Aorta (tissue), 5 donors: ENCODE measurements at places on chromosomes 4 and X. TPM values are rescaled to one million over a fixed set of nuclear protein-coding genes. Genes with fewer than 3 reads are reported as not detected.
A peak's percentile ranks its signal among the peaks of the same experiment; 100 is the strongest.

Gene IL1RAPL1
- total RNA-seq, result 0.24 TPM

Gene UPF3B
- total RNA-seq, result 6.7 TPM

Gene RNF212
- 8.9 TPM for total RNA-seq

Gene RAB40A
- 1.3 TPM for total RNA-seq

Gene CXCL3
- 12.1 TPM for total RNA-seq

Gene TCEAL6
- not detected for total RNA-seq

Gene SUV39H1
- 2.6 TPM for total RNA-seq

GRCh38 chrX:68658530-68658929 is 11.1 kb downstream of the STARD8 start:
- no peak for DNase-seq

- no peak for DNase-seq
These were observed 2338.8 kb downstream of the PCDH7 start for GRCh38 chr4:33058998-33059397.

GRCh38 chr4:187387739-187388138 is 607.8 kb upstream of the ZFP42 start:
- DNase-seq, result no peak

- DNase-seq, result no peak
These were observed 1774.8 kb downstream of the ARAP2 start for GRCh38 chr4:34469516-34469915.

- peak; percentile 88 for DNase-seq
These were observed at the start of gene OTUD5 for GRCh38 chrX:48957477-48957826. Gene OTUD5, minus strand, starts transcription at chrX:48957607. Its CDS starts 37 bp downstream, at chrX:48957570.

GRCh38 chr4:15100994-15101695 is 98.9 kb downstream of the CPEB2 start:
- DNase-seq, result no peak

DNA sequence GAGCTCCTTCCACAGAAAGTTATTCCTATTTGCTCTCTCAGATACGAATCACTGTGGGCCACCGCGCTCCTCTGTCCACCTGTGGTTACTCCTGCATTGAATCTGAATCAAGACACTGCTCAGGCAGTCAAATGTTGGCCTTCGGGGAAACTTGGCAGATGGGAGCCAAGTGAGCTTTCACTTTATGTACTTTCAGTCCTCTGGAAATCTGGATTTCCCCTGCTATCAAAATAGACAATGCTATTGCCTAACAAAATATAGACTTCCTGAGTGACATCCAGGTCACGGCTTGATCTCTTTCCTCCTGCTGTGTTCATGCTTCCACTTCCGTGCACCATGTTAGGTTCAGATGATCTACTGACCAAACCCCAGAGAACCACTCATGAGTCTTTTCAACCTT is 43.8 kb downstream of the FHL1 start:
- no peak for DNase-seq

DNA sequence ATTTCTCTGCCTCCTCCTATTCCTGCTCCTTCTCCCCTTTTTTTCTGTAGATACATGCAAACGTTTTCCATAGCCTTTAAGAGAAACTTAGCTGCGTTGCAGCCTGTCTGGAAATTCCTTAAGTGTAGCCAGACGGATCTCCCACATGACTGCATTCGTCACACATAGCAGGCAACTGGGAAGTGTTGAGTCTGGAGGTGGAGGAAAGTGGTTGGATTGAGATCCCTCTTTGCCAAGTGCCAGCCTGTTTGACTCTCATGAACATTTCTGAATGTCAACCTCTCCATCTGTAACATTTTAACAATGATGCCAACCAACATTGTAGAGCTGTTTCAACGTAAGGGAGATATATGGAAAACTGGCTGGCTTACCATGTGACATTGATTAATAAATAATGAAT is 45.1 kb upstream of the FAM9A start:
- DNase-seq, result no peak

GRCh38 chr4:26105815-26106699 is 192.0 kb downstream of the SMIM20 start:
- DNase-seq, result no peak

DNA sequence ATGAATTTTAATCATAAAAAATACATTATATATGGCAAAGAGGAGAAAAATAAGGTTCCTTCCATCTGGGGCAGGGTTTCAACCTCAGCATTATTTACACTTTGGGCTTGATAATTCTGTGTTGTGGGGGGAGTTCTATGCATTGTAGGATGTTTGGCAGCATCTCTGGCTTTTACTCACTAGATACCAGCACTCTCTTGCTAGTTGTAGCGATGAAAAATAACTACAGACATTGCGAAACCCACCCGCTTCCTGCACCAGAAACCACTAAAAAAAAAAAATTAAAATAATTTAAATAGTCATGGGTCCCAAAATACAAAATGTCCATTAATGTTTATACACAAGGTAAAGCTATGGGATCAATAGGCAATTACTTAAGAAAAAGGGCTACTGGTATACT is 52.7 kb downstream of the PPP3CA start:
- DNase-seq, result no peak

- no peak for DNase-seq
These were observed 56.1 kb downstream of the FAM13A start for GRCh38 chr4:89000844-89001360.
